ENCODE measurements at places on chromosomes 7 and 10. TPM values are rescaled to one million over a fixed set of nuclear protein-coding genes. Genes with fewer than 3 reads are reported as not detected.

NEUROG3 gene
- not detected for total RNA-seq

PARD3 gene
- 27.3 TPM for total RNA-seq

PAPOLB gene
- 0.29 TPM for total RNA-seq

TDRD1 gene
- total RNA-seq, result 0.74 TPM

HTR5A gene
- total RNA-seq, result not detected

ZEB1 gene
- total RNA-seq, result 67.0 TPM

SUGCT gene
- total RNA-seq, result 5.7 TPM

DUSP5 gene
- total RNA-seq, result 25.6 TPM

CPN1 gene
- not detected for total RNA-seq

LRRC18 gene
- not detected for total RNA-seq

PCGF5 gene
- total RNA-seq, result 62.4 TPM

NKX2-3 gene
- not detected for total RNA-seq

WDFY4 gene
- total RNA-seq, result 4.4 TPM

MYH16 gene
- not detected for total RNA-seq

TRPV5 gene
- total RNA-seq, result not detected

DNA sequence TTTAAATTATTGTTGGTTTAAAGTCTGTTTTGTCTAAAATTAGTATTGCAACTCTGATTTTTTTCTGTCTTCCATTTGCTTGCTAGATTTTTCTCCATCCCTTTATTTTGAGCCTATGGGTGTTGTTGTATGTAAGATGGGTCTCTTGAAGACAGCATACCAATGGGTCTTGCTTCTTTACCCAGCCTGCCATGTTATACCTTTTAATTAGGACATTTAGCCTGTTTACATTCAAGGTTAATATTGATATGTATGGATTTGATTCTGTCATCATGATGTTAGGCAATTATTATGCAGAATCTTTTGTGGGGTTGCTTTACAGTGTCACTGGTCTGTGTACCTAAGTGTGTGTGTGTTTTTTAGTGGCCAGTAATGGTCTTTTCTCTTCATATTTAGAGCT is 281.4 kb upstream of the CSTF2T start:
- DNase-seq, result no peak

GRCh38 chr7:5510426-5511045 is 86.9 kb upstream of the TNRC18 start:
- DNase-seq, result no peak

DNA sequence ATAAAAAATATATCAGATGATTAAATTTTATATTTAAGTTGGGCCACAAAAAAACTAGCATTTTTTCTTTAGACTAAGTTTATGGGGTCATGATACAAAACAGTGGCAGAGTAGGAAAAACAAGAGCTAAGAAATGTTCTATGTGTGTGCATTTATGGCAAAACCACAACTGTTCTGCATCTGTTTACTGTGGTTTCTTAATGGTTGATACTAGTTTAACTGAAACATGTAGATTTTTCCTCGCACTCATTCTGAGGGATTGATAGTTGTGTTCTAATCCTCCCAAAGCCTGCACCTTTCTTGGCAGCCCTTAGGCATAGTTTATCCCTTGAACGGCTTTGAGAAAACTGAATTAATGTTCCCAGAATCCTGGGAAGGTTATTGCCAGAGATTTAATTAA is 66.6 kb upstream of the PHYHIPL start:
- no peak for DNase-seq

- DNase-seq, result no peak
These were observed 91.7 kb downstream of the PTPRE start for GRCh38 chr10:127998501-127999144.

GRCh38 chr10:96560966-96561887 is 25.6 kb downstream of the TM9SF3 start:
- no peak for DNase-seq

DNA sequence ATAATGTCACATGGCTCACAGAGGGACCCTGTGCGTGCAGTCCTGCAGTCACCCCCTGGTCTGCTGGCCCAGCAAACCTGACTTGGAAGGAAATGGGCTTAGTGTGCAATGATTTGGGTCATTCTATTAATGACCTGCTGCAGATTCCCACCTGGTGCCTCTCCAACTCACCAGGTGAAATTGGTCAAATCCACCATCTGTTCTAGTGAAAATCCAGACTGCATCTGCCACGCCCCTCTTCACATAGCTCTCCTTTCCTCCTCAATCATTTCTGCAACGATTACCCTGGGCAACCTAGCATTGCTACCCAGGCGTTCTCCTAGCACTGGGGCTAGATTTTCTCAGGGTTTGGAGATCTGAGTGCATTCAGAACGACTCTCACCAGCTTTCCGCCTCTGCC is 29.4 kb downstream of the SRRM3 start:
- DNase-seq, result no peak

- DNase-seq, result peak; percentile 87
These were observed 76.1 kb upstream of the CPXM2 start for GRCh38 chr10:123967626-123968243.

- DNase-seq, result no peak
These were observed 231.9 kb upstream of the GRM3 start for GRCh38 chr7:86411814-86412213.

GRCh38 chr7:87100326-87100725 is 40.9 kb upstream of the ELAPOR2 start:
- DNase-seq, result no peak

DNA sequence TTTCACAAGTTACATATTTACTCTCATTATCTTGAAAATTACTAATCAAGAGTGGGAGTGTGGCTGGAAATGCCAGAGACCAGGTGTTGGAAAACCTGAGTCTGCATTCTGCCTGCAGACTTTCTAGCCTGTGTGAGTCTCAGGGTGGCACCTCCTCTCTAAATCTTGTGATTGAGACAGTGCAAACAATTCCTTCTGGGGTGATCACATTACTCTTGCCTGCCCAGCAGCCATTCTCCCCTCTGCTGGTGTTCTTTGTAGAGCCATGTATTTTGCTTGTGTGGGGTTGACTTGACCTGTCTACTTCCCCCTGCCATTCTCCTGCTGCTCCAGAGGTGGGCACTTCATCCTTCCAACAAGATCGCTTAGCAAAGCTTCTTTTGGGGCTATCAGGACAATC is 101.1 kb downstream of the RAPGEF5 start:
- DNase-seq, result no peak

DNA sequence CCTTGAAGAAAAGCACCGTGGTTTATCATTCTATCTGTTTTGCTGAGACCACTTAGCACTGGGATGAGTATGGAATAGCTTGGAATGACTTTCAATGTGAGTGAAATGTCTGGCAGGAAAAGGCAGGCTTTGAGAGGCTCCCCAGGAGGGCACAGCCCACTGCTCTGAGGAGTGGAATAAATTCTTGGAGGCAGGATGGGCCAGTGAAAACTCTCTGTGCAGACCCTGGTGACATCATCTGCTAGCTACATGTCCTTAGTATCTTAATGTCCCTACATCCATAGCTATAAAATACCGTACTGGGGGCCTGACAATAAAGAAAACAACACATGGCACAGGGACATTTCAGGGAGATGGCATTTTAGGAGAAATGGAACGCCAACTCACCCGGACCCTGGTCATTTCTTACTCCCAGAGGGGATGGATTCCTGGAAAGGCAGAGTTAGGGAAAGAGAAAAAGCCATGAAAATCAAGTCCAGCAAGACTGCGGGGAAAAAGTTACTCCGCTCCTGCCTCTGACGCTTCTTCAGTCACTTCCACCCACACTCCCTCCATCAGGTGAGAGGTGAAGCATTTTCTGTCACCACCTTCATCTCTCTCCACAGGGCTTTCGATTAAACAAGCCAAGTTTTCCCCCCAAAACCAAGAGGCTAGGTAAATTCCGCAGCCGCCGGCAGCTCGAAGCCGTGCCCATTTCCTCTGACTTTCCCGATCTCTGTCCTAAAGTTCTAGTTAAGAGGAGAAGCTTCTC is 991 bp downstream of the ZNF239 start:
- DNase-seq, result no peak

DNA sequence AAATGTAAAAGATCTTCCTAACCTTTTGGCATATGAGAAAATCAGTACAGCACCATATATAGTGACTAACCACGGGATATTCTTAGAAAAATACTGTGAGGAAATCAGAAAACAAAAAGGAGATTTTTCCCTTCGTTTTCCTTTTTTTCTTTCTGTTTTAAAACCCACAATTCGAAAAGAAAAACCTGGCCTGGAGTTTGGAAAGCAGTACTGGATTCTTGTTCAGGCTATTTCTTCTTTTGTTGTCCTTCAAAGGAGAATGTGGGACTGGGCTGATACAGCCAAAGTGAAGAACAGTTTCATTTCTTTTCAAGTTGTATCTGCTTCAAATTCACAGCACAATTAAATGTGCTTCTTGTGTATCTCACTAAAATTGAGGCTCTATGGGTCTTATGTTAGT is 156.8 kb upstream of the PHYHIPL start:
- no peak for DNase-seq

DNA sequence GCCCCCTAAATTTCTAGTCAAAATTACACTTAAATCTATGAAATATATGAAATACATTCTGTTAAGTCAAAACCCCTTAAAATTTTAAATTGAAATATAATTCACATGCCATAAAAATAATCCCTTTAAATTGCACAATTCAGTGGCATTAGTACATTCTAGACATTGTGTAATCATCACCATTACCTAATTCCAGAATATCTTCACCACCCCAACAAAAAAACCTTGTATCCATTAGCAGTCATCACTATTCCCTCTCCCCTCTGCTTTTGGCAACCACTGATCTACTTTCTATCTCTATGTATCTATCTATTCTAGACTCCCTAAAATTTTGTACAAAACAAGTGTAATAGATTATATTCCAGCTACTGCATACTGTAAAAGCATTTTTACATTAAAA is 261.2 kb downstream of the GLI3 start:
- no peak for DNase-seq

- DNase-seq, result peak; percentile 59
These were observed 33.4 kb upstream of the VWDE start for GRCh38 chr7:12436896-12437535.

DNA sequence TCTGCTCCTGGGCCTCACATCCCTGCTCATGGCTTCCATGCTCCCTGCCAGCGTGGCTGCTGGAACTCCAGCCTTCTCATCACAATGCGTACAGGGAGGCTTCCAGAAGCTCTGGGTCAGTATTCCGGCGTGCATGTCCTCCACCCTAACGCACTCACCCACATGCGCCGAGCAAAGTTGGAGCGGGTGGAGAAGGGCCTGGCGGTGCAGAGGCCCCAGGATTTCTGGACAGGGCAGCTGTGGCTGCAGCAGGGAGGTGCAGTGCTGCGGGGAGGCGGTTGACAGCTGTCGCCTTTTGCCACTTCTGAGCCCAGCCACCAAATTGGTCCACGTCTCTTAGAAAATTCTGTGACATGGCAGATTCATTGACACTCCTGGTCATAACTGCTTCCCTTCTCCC is 33.6 kb upstream of the FAM20C start:
- no peak for DNase-seq

DNA sequence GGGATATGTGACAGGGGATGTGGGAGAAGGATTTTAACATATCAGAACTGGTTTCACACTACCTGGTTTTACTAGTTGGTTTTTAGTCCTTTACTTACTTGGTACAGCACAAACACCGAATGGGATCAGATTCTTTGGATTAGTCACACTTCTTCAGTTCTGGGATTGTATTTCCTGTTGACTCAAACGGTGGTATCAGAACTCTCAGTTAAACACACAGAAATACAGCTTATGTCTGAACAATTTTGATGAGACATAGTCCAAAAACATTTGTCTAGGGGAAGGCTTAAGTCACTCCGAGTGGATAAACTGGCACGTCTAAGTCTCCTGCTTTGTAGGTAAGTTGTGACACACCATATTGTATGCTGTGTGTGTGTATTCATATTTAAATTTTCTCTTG is 480.5 kb downstream of the PHTF2 start:
- DNase-seq, result no peak

GRCh38 chr7:22688084-22688483 is 38.9 kb upstream of the IL6 start:
- DNase-seq, result no peak

GRCh38 chr10:131267814-131268095 is 43.8 kb downstream of the TCERG1L start:
- DNase-seq, result no peak

- no peak for DNase-seq
These were observed 5.6 kb downstream of the CCSER2 start for GRCh38 chr10:84333864-84334451.

DNA sequence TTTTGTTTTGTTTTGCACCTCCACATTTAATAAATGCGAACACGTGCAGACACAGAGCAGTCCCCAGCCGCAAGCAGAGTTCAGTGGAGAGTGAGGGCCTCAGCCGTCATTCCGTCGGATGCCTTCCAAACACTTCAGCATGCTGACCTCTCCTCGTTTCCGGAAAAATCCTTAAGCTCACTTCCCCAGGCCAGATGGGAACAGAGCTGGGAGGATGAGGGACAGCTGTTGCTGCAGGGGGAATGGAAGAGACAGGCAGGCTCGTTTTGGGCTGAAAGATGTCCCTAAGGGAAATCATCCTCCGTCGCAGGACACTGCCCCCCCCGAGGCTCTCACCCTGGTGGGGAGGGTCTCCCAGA is 17.2 kb upstream of the FGFR2 start:
- no peak for DNase-seq

DNA sequence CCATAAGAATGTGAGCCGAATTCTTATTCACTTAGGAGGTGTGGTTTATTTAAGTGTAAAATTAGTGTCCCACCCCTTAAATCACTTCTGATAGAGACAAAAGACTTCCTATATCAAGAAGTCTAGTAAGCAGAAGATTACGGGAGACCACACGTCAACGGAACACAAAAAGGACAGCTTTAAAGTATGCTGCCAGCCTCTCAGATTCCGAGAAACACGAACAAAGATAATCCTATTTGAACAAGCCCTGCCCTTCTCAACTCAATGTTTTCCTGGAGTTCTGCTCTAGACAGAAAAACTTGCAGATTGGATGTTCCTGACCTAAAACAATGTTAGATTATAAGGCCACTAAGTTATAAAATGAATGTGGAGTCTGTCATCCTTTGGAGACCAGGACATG is 4.9 kb upstream of the MCU start:
- DNase-seq, result no peak

DNA sequence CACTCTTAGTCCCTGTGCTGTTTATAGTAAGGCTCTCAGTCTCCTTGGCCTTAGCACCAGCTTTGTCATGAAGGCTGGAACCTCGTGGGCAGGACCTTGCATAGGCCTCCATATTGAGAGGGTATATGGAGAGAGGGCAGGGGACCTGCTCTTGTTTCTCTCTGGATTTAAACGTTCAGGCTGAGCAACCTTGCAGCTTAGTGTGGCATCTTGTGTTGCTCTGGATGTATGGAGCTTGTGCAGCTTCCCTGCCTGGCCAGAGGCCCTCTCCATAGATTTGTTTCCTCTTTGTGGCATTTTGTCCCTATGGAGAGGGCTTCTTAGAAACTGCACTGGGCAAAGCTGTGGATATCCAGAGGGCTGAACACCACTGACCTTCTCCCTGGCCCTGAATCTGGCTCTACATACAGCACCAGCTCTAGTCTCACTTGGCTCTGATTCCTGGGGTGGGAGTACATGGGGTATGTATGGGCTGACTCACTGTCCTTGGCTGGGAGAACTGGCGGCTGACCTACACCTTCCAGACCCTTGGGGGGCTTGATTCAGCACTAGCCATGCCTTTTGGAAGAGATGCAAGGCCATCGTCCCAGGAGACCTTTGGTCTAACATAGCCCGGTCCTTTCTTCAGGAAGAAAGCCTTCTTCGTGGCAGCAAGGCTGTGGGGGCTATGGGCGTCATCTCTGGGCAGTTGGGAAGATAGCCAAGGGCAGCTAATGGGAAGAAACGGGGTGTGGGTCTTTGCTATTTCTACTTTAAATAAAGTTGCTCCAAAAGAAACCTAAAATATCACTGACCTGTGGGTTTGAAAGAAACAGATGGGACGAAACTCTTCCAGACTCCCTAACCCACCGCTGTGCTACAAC is 30.5 kb downstream of the ITPRIP start:
- DNase-seq, result no peak

- no peak for DNase-seq
These were observed 4.3 kb upstream of the CALU start for GRCh38 chr7:128734890-128735289.
